ENCODE measurements at places on chromosomes 2 and 18.

- DNase-seq = no peak
Measured at GRCh38 chr2:69138793-69139459, 125.9 kb downstream of the ANTXR1 start.

DNA sequence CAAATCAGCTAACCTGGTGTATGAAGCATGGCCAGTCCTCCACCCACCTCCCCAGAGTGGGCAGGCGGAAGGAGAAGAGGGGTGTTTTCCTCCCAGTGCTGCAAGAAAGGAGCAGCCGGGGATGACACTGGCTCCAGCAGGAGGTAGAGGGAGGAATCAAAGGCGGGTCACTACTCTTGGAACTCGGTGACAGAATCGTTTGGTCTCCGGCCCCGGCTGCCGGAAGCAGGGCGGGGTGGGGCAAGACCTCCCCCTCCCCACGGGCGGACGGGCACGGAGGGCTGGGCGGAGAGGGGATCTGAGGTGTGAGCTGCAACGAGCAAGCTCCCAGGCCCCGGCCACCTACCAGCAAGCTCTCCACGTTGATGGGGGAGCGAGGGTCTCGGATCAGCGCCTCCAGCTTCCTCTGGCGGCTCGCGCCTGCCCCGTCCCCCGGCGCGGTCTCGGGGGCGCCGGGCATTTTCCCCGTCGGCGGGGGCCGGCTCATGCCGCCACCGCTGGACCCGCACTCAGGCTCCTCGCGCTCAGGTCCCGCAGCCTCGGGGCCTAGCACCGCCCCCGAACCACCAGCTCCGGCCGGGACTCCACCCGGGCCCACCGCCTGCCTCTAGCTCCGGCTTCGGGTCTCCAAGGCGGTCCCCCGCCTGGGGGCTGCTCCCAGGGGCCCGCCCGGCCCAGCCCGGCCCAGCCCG lies 640 bp downstream of the ROCK2 start:
- no peak for DNase-seq

DNA sequence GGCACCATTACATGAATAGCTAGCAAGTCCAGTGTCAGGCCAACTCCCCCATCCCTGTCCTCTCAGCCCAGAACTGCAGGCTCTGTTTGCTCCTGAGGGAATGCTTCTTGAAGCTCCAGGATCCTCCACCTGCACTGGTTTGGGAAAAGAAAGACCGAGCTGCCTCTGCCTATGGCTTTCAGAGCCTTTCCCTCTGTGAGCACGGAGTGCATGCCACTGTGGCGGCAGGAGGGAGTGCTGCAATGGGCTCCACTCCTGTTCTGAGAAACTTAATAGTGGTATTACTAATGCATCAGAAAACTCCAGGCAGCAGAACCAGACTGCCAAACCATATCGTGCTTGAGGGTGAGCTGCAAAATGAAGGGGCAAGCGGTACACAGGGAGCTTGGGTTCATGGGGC lies 271.8 kb downstream of the SRBD1 start:
- no peak for DNase-seq

GRCh38 chr2:237555560-237555959 lies 10.8 kb upstream of the PRLH start:
- no peak for DNase-seq

- DNase-seq = no peak
Measured at GRCh38 chr2:43060390-43061016, 165.9 kb downstream of the ZFP36L2 start.

DNA sequence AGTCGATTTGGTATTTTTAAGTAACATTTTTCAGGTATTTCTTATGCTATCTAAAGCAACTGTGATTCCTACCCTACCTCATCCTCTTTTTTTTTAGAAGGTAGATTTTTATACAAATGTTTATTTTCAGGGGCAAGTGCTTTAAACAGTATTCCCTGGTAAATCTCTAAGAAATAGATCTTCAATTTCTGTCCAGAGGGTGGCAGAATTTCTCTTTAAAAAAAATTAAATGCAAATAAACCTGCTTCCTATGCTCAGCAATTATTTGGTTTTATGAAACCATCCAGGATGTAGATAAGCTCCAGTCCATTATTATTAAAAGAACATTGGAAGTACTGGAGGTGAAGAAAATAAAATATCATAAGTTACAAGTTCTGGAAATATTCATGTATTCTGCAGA lies 191.9 kb downstream of the MYO3B start:
- DNase-seq = no peak

- DNase-seq = no peak
Measured at GRCh38 chr2:181517685-181518301, 60.6 kb downstream of the ITGA4 start.

GRCh38 chr18:8769509-8770095 lies 64.2 kb downstream of the MTCL1 start:
- DNase-seq = no peak

GRCh38 chr2:237729681-237730475 lies 68.7 kb upstream of the RBM44 start:
- no peak for DNase-seq

- DNase-seq = peak; percentile 95
Measured at GRCh38 chr2:23384551-23385343, at the start of gene KLHL29. TSS of gene KLHL29 (plus strand) at chr2:23385179. CDS start at chr2:23562197, 177,018 bp downstream.

DNA sequence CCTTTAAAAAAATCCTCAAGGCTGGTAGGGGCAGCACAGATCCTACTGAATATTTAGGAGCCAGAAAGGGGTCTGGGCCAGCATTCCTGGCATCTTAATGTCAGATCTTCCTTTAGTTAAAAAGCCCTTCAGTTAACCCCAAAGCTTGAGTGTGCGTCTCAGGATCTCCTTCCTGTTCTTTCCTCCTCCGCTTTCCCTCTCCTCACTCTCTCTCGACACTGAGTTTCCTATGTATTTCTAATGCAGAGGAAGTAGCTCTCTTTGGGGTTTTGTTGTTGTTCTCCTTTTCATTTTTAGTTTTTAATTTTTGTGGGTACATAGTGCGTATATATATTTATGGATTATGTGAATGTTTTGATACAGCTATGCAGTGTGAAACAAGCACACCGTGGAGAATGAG lies 109.9 kb upstream of the COPS8 start:
- no peak for DNase-seq

GRCh38 chr2:113795405-113795920 lies 39.0 kb upstream of the SLC35F5 start:
- DNase-seq = no peak

DNA sequence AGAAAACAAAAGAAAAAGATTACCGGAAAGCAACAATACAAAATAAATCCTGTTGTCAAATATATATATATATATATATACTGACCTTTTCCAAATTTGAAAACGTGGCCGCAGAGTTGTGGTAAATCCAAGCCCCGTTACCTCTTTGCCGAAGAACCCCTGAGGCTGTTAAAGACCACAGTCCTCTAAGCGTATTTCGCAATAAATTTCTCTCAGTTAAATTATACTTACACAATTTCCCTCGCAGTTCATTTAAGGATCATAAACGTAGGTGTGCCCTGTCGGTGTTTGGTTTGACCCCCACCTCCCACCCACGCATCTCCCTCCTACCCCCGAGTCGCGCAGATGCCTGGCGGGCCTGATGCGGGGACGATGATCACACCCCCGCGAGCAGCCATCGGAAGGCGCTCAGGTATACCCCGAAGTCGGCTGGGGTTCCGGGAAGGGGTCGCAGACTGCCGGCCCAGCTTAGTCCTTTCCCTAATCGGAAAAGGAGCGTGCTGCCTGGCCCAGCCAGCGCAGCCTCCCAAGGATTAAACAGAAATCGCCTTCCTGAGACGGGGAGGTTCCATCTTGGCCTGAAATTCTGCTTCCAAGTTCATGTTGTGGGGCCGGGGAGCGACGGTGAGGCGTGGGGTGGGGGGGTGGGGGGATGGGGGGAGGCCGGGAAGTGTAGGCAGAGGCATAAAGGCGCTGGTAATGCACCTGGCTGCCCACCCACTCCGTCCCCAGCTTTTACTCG lies 2.9 kb upstream of the MEIS1 start:
- DNase-seq = no peak

DNA sequence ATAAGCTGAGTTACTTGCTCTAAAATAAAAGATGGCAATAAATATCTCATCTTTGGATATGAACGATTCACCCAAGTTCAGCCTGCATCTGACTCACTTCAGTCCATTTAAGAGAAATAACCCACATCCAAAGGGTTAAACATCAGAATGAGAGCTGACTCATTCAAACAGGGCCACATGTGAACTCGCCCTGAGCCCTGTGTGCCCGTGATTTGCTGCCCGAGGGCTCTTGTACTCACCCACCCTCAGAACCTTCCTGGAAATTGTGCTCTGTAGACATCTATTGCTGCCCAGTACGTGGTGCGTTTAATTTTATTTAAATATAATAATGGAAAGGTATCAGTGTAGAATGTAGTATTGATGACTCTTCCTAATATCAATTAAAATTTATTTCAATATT lies 66.9 kb upstream of the RBM44 start:
- DNase-seq = no peak

DNA sequence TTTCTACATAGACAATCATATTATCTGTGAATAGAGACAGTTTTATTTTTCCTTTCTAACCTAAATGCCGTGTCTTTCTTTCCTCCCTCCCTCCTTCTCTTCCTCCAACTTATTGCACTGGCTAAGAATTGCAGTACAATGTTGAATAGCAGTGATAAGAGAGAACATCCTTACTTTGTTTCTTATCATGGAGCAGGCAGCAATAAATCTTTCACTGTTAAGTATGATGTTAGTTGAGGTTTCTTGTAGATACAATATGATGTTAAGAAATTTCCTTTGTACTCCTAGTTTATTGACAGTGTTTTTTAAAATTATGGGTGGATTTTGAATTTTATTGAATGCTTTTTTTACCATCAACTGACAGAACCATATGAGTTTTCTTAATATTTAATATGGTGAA lies 6.0 kb downstream of the LYPD6B start:
- no peak for DNase-seq

DNA sequence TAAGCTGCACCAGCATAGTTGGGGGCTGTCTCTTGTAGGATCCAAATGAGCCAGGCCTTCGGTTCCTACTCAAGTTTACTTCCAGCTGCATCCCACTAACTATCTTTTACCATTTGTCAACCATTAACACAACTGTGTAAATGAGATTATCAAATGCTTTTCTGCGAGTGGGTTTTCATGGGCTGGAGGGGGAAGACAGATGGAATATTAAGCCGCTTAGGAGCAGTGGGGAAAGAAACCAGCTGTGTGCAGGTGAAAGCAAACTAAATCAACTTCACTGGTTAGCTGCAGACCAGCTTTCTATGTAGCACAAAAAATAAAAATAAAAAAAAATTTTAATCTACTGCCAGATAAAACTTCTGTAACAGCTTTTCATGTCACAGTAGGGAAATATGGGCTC lies 307.3 kb upstream of the FBXO11 start:
- DNase-seq = peak; percentile 31

- no peak for DNase-seq
Measured at GRCh38 chr2:66477135-66477842, 42.4 kb downstream of the MEIS1 start.

- DNase-seq = peak; percentile 91
Measured at GRCh38 chr18:47150824-47151366, 595 bp upstream of the HDHD2 start.

DNA sequence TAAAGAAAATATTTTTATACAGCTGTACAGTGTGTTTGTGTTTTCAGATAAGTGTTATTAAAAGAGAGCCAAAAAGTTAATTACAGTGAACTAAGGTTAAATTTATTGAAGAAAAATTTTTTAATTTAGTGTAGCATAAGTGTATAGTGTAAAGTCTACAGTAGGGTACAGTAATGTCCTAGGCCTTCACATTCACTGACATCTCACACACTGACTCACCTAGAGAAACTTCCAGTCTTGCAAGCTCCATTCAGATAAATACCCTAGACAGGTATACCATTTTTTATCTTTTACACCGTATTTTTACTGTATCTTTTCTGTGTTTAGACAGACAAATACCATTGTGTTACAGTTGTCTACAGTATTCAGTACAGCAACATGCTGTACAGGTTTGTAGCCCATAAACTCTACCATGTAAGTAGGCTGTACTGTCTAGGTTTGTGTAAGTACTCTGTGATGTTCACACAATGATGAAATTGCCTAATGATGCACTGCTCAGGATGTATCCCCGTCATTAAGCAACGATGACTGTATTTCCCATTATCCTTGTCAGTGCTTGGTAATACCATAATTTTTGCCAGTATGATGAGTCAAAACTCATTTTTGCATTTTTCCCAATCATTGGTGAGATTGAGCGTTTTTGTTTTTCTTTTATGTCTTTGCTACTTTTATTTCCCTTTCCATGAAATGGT lies 48.2 kb upstream of the B3GNT2 start:
- DNase-seq = no peak

- DNase-seq = peak; percentile 88
Measured at GRCh38 chr18:74290794-74291471, 830 bp downstream of the CYB5A start.

DNA sequence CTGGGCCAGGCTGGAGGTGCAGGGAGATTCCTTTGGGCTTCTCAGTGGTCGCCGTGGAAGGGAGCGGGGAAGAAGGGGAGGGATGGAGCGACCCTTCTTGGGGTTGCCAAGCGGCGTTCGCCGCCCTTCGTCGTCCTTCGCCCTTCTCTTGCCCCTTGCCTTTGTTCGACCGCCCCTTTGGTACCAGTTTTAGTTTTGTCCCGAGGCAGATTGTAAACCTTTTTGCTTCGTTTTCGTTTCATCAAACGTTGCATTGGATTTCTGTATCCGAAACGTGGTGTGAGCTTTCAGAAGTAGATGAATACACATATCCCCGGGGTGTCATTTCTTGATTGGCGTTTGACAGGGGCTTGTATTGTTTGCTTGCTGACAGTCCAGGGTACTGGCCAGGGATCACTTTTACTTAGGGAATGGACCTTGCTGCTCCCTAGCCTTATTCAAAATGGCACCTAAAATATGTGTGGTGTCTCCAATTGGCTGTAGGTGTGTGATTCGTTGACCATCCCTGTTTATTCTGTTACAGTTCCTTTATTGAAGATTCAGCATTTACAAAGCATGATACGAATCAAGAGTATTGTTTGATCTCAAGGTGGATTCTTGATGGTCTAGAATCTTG lies 788 bp downstream of the USP14 start:
- DNase-seq = no peak

DNA sequence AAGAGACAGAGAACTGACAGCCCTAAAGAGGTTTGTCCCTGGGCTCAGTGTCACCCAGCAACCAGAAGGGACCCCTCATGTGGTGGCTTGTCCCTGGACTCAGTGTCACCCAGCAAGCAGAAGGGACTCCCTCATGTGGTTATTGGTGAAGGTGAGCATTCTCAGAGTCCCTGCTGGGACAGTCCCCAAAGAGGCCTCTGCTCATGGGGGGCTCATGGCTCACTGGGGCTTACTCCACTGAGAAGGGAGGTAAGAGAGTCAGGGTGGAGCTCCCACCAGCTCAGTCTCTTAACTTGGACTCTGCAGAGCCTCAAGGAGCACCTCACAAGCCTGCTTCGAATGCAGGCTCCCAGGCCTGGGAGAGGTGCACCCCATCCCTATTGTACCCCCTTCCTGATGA lies 145.2 kb upstream of the COPS8 start:
- peak; percentile 66 for DNase-seq

DNA sequence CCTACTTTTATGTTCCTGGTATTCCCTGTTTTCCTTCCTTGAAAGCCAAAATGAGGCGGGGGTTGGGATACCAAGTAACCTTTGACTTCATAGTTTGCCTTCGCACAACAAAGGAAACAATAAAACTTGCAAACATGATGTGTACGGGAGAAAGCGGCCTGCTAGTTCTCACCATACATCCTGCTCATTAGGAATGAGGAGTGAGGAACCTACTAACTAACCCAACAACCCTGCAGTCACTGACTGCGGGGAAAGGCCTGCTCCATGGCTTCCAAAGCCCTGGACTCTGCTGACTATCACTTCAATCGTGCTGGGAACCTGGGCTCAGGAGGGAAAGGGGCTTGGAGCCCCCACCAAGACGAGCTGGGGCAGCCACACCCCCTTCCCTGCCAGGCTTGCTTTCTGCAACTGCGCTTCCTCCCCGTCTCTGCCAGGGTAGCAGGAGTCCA lies 24.2 kb downstream of the RPL31 start:
- no peak for DNase-seq
